T-cell (primary cell): ENCODE measurements at places on chromosomes 6 and 20.

- no peaks in the 10 kb centered on the region for H3K4me1 ChIP-seq
- no peak overlapping the region for H3K4me3 ChIP-seq
- no peak overlapping the region for H3K27ac ChIP-seq
- no peak for DNase-seq
- H3K27me3 ChIP-seq = no peaks in the 10 kb centered on the region
Observed at GRCh38 chr20:60365064-60365666, 406.9 kb downstream of the CDH26 start.

DNA sequence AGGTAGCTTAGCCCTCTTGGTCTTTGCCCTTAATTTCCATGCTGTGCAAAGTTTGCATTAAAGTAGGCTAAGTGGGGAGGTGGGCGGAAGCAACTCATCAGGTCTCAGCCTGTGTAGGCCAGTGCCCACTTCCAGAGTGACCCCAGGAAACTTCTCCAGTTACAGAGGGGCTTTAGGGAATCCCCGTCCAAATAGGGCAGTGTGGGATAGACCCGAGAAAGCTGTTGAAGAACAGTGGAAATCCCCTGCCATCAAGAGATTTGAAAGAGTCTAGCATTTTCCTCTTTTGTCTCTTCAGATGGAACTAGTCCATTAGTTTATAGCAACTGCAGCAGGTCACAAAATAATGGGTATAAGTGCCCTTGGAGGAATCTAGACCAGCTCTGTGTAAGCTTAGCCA, 20.2 kb downstream of the SF3B5 start:
- H3K4me1 ChIP-seq = no peaks in the 10 kb centered on the region
- no peaks in the 10 kb centered on the region for H3K36me3 ChIP-seq
- H3K27me3 ChIP-seq = no peaks in the 10 kb centered on the region
- H3K4me3 ChIP-seq = no peak overlapping the region

- no peaks in the 10 kb centered on the region for H3K4me1 ChIP-seq
- H3K27me3 ChIP-seq = no peaks in the 10 kb centered on the region
- H3K27ac ChIP-seq = no peak overlapping the region
- no peaks in the 10 kb centered on the region for H3K36me3 ChIP-seq
- no peak overlapping the region for H3K4me3 ChIP-seq
Observed at GRCh38 chr6:144893680-144894151, 608.6 kb downstream of the UTRN start.

- no peak overlapping the region for H3K4me3 ChIP-seq
- H3K27me3 ChIP-seq = no peaks in the 10 kb centered on the region
Observed at GRCh38 chr6:48290595-48290994, 179.6 kb upstream of the PTCHD4 start.

- H3K27me3 ChIP-seq = no peaks in the 10 kb centered on the region
- no peaks in the 10 kb centered on the region for H3K4me1 ChIP-seq
- H3K4me3 ChIP-seq = no peak overlapping the region
- DNase-seq = no peak
Observed at GRCh38 chr6:51616243-51616642, 471.2 kb downstream of the PKHD1 start.
